NCI-H187 (cell line): ENCODE measurements at places on chromosomes 5 and 9.

GRCh38 chr5:3300726-3301125, 294.9 kb upstream of the IRX1 start:
- no peak for DNase-seq

DNA sequence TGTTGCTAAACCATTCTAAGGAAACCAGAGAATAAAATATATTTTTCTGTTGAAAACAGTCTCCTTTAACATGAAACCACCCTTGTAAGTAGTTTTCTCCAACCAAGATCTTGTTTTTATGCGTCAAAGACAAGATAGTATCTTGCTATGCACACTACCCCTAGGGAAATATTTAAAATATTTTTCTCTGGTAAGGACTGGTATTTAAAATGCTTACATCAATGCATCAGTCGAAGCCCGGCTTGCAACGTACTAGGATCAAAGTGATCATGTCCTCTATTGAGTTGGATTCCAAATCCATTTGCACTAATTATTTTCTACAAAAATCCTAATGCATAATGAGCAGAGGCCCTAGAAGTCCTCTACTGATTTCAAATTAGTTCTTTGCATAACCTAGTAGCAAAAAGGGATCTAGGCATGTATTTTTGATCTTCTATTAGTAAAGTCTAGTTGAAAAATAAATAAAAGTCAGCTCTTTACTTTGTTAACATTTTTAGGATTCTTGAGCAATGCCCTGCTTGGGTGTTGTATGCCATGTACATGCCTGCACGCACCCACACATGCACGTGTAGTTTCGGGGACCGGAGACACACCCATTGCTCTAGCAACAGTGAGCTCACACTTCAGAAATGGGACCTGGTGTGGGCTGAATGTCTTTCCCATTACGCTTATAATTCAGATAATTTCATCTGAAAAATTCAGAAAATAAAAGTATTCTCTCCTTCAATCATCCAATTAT, 165.0 kb upstream of the GPR151 start:
- DNase-seq: no peak

GRCh38 chr9:127165116-127165515, 42.7 kb upstream of the ANGPTL2 start:
- no peak for DNase-seq

- no peak for DNase-seq
Observed at GRCh38 chr5:51694826-51695225, 311.6 kb downstream of the ISL1 start.

DNA sequence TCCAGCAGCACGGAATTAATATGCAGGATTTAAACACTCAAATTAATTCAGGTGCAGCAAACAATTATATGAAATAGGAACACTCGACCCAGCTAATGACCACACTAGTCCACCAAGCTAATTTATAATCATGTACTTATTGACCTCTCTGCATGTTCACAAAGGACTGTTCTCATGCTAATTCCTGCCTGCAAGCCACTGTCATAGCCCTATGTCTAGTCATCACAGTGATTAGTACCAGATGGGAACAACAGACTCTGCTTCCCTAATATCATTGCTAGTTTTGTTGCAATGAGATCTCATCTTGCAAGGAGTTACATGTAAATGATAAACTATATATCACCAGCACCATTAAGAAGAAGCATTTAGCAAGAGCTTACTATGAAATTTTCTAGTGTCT, 553.0 kb upstream of the GRAMD2B start:
- no peak for DNase-seq

DNA sequence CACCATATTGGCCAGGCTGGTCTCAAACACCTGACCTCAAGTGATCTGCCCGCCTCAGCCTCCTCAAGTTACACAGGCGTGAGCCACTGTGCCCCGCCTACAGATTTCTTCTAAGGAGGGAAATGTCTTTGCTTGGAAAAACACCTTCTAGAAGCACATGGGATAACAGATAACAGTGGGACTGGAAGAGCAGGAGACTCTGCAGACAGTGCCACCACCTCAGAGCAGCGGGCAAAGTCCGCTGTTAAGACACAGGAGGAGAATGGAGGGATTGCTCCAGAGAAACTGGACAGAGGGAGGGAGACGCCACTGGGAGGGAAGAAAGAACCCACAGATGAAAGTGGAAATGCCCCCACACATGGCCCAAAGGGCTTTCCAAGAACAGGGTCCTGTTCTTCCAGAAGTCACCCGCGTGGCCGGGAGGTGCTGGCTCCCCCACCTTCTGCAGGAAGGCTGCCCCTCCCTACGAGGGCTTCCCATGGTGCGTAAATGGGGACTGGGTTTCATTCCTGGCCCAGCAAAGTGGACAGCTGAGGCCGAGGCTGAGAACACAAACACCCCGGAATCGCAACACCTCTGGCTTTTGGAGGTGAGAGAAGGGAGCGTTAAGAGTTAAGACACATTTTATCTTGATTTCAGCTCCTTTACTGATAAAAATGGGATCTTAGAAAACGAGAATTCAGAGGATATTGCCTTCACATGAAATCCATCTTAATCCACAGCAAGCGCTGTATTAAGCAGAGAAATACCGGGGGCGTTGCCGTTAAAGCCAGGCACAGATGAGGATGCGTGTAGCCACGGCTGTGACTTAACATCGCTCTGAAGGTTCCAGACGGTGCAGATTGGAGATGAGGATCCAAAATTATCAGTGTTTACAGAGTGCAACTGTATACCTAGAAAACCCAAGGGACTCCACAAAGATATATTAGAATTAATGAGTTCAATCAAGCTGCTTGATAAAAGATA, 11.2 kb downstream of the ADAMTS2 start:
- DNase-seq: no peak

DNA sequence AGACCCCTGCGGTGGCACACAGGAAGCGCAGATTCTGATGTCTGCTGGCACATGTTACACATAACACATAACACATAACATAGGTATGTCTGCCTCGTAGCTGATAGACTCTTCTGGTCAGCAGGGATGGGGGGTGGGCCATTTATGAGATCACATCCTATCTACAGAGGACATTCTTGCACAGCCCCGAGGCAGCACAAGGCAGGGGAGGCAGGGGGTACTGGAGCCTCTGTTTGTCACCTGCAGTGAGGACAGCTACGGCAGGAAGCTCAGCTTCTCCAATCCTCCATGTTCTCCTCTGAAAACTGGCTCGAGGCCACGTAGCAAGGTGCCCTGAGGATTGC, 16.7 kb upstream of the MED10 start:
- no peak for DNase-seq

DNA sequence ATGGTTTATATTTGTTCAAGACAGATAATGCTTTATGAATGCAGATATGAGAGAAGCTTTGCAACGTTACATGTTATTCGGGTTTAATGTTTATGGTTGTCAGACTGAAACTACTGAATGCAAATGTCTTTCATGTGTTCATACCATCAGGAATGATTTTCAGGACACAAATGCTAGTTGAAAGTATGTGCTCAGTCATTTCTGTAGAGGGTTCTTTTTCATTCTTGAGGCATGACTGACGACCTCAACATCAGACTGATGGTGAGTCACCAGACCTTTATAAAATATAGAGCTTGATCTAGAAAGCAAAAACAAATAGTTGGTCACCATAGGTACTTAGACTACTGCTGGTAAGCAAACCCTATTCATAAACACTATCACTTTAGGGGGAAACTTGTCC, 287.3 kb upstream of the NUDT12 start:
- no peak for DNase-seq
